ENCODE measurements at places on chromosomes 11 and 22.

GRCh38 chr11:121163658-121164308 is 62.7 kb downstream of the TECTA start:
- no peak for DNase-seq

DNA sequence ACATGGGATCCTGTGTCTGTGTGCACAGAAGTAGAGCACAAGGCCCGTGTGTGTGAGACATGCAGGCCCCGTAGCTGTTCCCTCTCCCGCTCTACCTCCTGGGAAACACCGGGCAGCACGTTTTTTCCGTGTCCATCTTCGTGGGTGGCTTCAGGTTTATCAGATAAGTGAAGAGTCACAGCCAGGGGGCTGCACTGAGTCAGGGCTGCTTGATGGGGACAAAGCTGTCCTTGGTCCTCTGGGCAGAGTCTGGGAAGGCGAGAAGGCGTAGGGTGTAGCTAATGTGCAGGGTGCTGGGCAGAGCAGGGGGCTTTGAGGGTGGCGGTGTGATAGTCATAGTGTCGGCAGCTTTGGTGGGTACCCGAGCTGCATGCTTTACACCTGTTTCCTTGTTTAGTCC is 23.7 kb downstream of the INCENP start:
- DNase-seq: no peak

- DNase-seq: no peak
These were observed 84.8 kb upstream of the HTATIP2 start for GRCh38 chr11:20278727-20279126.

- no peak for DNase-seq
These were observed 3.9 kb downstream of the ATF4 start for GRCh38 chr22:39524089-39524752.

- DNase-seq: no peak
These were observed 66.9 kb upstream of the CHRM4 start for GRCh38 chr11:46458491-46458890.

All from right lung (tissue), 10 donors.